ENCODE measurements at places on chromosomes 4 and X. TPM values are rescaled to one million over a fixed set of nuclear protein-coding genes. Genes with fewer than 3 reads are reported as not detected.

Gene UGT2A1
- total RNA-seq = not detected

Gene SH2D1A
- not detected for total RNA-seq

GRCh38 chr4:138217567-138217966 lies 24.6 kb downstream of the SLC7A11 start:
- peaks cover 8% of the 10 kb centered on the region for H3K4me1 ChIP-seq
- no peak overlapping the region for H3K4me3 ChIP-seq
- H3K36me3 ChIP-seq = peaks cover 6% of the 10 kb centered on the region
- no peak overlapping the region for H3K27ac ChIP-seq
- H3K27me3 ChIP-seq = no peaks in the 10 kb centered on the region

- H3K4me1 ChIP-seq = no peaks in the 10 kb centered on the region
- H3K36me3 ChIP-seq = no peaks in the 10 kb centered on the region
- no peak overlapping the region for H3K4me3 ChIP-seq
- no peaks in the 10 kb centered on the region for H3K27me3 ChIP-seq
These were observed 609.8 kb upstream of the GALNTL6 start for GRCh38 chr4:171203425-171203824.
